ENCODE measurements at places on chromosomes 1 and 21. TPM values are rescaled to one million over a fixed set of nuclear protein-coding genes. Genes with fewer than 3 reads are reported as not detected.

The KCNQ4 gene
- 0.57 TPM for total RNA-seq

The OR2T35 gene
- total RNA-seq: not detected

DNA sequence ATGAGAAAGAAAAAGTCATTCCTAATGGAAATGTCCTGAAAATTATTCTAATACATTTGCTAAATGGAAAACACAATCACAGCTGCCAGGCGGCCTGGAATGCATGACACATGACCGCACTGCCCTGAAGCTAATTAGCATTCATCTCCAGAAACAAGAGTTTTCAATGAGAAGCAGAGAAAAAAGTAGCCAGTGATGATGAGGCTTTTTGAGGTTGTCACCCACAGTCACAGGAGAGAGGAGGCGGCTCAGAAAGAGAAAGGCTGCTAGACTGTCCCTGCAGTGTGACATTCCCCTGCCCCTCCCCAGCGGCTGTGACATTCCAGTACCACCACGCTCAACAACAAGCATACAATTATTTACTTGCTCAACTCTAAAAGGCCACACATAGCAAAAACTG is 122.9 kb upstream of the KRTAP19-8 start:
- no peaks in the 10 kb centered on the region for H3K27me3 ChIP-seq
- no peak overlapping the region for H3K27ac ChIP-seq
- no peak overlapping the region for H3K4me3 ChIP-seq
- no peaks in the 10 kb centered on the region for H3K4me1 ChIP-seq

DNA sequence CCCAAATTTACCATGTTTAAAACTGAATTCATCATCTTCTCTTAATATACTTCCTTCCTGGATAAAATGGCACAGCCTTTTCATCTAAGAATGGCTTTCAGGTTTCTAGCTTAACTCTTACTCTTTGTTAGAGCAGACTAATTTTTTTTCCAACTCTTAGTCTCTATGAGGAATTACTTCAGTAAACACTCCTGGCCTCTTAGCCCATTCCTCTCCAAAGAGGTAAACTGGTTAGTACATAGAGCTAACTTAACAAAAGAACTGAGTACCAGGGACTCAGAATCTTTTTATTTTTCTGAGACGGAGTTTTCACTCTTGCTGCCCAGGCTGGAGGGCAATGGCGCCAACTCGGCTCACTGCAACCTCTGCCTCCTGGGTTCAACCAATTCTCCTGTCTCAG is 21.1 kb downstream of the FOXJ3 start:
- H3K27me3 ChIP-seq: no peaks in the 10 kb centered on the region
- no peak for DNase-seq
- H3K4me1 ChIP-seq: peaks cover 10% of the 10 kb centered on the region

DNA sequence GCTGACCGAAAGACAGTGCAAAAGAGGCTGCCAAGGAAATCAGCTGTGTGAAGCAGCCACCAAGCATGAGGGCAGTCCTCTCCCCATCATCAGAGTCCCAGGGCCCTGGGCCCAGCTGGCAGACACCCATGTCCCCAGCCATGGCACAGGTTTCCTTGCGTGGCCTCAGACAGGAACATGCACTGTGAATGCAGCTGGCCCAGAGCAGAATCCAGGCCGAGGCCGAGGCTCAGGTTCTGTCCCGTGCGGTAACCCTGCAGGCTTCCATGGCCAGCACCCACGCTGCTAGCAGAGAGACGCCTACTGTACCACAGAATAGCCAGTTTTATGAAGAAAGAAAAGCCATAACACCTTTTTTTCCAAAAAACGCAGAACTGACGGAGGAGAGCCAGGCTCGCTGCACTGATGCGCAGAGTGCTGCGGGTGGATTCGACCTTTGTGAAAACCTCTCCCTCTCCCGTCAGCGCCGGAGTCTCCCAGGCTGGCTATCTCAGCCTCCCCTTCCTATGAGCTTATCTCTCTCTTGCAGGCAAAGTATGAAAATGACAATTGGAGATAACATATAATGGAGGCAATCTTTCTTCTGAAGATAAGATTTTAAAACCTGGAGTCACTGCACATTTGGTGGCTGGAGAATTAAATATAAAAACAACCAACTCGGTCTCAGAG is 106.6 kb downstream of the NPHP4 start:
- DNase-seq: no peak
- H3K27me3 ChIP-seq: no peaks in the 10 kb centered on the region
- no peak overlapping the region for H3K27ac ChIP-seq
- no peak overlapping the region for H3K4me3 ChIP-seq

DNA sequence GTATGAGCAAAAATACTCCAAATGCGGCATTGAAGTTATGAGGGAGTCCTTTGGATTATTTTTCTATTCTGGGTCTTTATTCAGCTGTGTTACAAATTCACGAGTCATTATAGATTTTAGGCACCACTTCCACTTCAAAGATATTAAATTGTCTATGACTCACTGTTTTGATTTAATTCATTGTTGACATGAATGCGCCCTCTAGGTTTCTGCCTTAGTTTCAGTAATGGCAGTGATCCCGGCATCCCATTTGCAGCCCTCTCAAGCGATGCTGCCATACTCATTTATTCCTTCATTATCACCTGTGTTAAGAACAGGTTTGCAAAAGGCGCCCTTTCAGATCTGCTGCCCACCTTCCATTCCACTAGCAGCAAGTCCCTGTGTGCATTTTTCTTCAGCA is 14.0 kb downstream of the RSPO1 start:
- H3K36me3 ChIP-seq: no peaks in the 10 kb centered on the region
- H3K27ac ChIP-seq: no peak overlapping the region
- H3K4me1 ChIP-seq: no peaks in the 10 kb centered on the region
- H3K4me3 ChIP-seq: no peak overlapping the region
- DNase-seq: no peak

GRCh38 chr1:183804916-183805841 is at the start of gene RGL1:
RGL1 (plus strand) TSS chr1:183805120; CDS start chr1:183805298, 178 bp downstream.
- peak; percentile 79 for DNase-seq
- peak within 1 kb of the TSS; percentile 86 for H3K27ac ChIP-seq
- peak within 1 kb of the TSS; percentile 54 for H3K4me3 ChIP-seq

DNA sequence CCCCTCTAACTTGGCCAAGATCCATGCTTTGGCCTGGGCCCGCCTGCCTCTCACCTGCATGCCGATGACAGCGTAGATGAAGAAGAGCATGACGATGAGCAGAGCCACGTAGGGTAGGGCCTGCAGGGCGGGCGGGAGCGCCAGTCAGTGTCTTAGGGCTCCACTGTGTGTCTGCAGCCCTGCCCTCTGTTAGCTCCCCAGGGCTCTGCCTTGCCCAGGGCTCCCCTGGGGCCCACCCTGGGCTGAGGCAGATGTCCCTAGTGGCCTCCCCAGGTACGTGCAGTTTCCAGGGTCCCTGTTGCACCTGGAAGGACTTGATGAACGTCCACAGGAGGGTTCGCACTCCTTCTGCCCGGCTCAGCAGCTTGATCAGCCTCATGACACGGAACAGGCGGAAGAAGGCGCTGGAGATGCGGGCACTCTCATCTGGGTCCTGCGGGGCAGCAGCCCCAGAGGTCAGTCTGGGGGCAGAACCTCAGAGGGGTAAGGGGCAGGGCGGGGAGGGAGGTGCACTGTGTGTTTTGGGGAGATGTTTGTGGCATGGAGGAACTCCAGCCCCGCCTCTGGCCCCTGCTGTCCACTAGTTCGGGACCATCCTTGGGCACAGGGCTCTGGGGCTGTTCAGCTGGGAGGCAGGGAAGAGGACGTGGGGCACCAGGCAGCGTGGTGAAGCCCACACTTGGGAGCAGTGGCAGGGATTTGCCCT is 29.8 kb upstream of the KIF21B start:
- no peaks in the 10 kb centered on the region for H3K27me3 ChIP-seq
- no peaks in the 10 kb centered on the region for H3K36me3 ChIP-seq
- no peak overlapping the region for H3K4me3 ChIP-seq
- no peak overlapping the region for H3K27ac ChIP-seq
- DNase-seq: no peak
- peaks cover 3% of the 10 kb centered on the region for H3K4me1 ChIP-seq

Data from ovary (tissue), 10 donors.